Astrocyte (in vitro differentiated cells and primary cell): ENCODE measurements at places on chromosomes 4 and X.

GRCh38 chrX:9133426-9133825 is 99.5 kb upstream of the FAM9B start:
- DNase-seq: peak; percentile 63
- no peak overlapping the region for H3K27ac ChIP-seq
- no peaks in the 10 kb centered on the region for H3K36me3 ChIP-seq
- H3K27me3 ChIP-seq: no peaks in the 10 kb centered on the region

- no peaks in the 10 kb centered on the region for H3K27me3 ChIP-seq
- H3K4me1 ChIP-seq: peaks cover 19% of the 10 kb centered on the region
- DNase-seq: no peak
- H3K27ac ChIP-seq: peak overlapping the region; percentile 88
These were observed 754 bp upstream of the KLF3 start for GRCh38 chr4:38663090-38663800.

DNA sequence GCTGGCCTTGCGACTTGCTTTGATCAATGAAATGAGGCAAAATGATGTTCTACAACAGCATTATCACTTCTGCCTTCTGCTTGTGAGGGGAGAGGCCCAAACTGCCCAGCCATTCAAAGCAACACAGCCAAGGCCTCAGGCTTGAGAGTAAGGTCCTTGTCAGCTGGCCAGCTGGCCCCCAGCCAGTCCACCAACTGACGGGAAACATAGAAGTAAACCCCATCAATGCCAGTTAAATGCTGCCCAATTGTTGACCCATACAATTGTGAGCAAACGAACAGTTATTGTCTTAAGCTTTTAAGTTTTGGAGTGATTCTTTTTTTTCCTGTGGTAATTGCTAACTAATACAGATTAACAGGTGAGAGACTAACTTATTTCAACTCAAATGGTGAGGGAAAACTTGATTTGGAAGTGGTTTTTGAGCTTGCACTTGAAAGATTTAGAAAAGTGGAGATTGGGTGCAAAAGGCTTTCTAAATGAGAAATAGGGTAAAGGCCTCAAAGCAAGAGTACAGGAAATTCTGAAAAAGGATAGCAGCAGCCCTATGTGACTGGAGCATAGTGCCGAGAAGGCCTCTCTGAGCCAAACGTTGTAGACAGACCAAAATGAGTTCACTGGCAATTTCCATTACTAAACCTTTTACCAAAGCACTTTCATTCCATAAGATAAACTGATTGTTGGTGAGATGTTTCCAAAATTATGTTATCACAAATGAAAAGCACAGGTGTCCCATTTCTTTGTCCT is 66.9 kb downstream of the ARHGEF38 start:
- no peak overlapping the region for H3K4me3 ChIP-seq
- no peaks in the 10 kb centered on the region for H3K36me3 ChIP-seq
- peak; percentile 9 for DNase-seq
- no peaks in the 10 kb centered on the region for H3K27me3 ChIP-seq
- H3K4me1 ChIP-seq: peaks cover 20% of the 10 kb centered on the region

DNA sequence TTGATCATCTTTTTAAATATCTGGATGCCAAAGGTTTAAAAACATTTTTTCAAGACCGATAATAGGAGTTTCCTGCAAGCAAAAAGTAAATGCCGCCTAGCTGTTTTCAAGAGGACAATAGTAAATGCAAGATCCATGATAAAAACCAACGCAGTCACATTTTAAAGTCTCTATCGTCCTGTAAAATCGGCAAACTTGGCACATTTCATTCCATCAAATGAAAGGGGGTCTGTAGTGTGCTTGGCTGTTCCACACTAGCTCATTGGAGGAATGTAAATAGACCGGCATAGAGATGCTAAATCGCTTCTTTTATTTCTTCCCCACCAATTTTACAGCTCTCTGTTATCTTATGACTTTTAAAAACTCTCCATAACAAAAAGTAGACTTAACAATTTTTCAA is 202.2 kb downstream of the NLGN4X start:
- no peaks in the 10 kb centered on the region for H3K36me3 ChIP-seq
- peaks cover 4% of the 10 kb centered on the region for H3K4me1 ChIP-seq
- DNase-seq: no peak
- H3K27ac ChIP-seq: no peak overlapping the region
- H3K4me3 ChIP-seq: no peak overlapping the region

- H3K4me1 ChIP-seq: no peaks in the 10 kb centered on the region
- no peak overlapping the region for H3K27ac ChIP-seq
- H3K4me3 ChIP-seq: no peak overlapping the region
- no peaks in the 10 kb centered on the region for H3K36me3 ChIP-seq
These were observed 119.8 kb downstream of the NEK1 start for GRCh38 chr4:169492436-169493163.

DNA sequence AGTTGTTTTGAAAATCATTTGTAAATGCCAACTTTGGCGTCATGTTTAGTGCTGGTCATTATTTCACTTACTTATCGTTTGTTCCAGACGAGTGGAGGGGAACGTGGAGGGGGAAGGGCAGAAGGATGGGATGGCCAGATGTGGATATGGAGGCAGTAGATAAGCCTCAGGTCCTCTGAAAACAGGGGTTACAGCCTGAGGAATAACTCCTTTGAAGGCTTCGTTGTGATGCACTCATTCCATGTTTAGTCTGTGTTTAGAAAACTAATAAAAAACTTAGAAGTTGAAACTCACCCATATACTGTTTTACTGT is 1.1 kb downstream of the MOB1B start:
- H3K36me3 ChIP-seq: peaks cover 10% of the 10 kb centered on the region
- peak overlapping the region; percentile 85 for H3K27ac ChIP-seq
- H3K27me3 ChIP-seq: no peaks in the 10 kb centered on the region
- peak overlapping the region; percentile 84 for H3K4me3 ChIP-seq

DNA sequence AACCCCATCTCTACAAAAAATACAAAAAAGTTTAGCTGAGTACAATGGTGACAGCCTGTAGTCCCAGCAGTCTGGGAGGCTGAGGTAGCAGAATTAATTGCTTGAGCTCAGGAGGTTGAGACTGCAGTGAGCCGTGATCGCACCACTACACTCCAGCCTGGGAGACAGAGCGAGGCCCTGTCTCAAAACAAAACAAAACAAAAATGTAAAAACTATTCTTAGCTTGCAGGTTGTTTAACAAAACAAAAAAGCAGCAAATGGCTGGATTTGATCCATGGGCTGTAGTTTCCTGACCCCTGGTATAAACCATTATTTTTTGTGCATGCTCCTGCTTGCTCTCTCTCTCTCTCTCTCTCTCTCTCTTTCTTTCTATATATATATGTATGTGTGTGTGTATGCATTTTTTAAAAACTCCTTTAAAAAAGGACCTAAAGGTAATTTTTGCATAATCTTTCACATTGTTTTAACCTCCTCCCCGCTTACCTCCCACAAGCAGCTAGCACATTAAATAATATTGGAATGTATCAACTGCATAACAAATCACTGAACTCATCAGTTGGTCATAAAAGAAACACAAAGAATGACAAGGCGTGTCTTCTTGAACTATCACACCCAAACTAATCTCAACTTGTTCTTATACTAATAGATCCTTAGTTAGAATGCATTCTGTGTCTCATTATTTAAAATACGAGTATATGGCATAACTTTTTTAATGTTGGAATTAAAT is 4.8 kb downstream of the AREG start:
- H3K27ac ChIP-seq: peak overlapping the region; percentile 37
- no peak overlapping the region for H3K4me3 ChIP-seq
- peaks cover 25% of the 10 kb centered on the region for H3K4me1 ChIP-seq
- no peaks in the 10 kb centered on the region for H3K27me3 ChIP-seq
- H3K36me3 ChIP-seq: no peaks in the 10 kb centered on the region

GRCh38 chrX:11109968-11110367 is 1.2 kb upstream of the HCCS start:
- no peaks in the 10 kb centered on the region for H3K27me3 ChIP-seq
- no peak overlapping the region for H3K4me3 ChIP-seq
- H3K36me3 ChIP-seq: no peaks in the 10 kb centered on the region
- no peak for DNase-seq

DNA sequence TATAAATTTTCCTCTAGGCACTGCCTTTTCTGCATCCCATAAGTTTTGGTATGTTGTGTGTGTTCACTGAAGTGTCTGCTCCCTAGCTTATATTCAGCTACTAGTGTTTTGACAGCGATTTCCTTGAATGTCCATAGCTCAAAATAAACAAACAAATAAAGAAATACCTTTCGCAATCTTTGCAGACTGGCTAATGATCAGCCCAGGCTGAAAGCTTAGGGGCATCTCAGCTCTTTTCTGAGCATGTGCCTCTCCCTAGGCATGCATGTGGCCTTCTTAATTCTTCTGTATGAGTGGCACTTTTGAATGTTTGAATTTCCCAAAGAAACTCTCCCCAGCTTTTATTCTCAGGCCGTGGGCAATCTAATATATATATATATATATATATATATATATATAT is 44.6 kb upstream of the SHROOM4 start:
- no peaks in the 10 kb centered on the region for H3K27me3 ChIP-seq
- DNase-seq: no peak
- H3K27ac ChIP-seq: no peak overlapping the region
- H3K4me1 ChIP-seq: no peaks in the 10 kb centered on the region
- no peak overlapping the region for H3K4me3 ChIP-seq
